Activated CD4-positive, alpha-beta T cell treated with anti-CD3 and anti-CD28 coated beads for 36 hours (primary cell): ENCODE measurements at places on chromosomes 7 and 10. TPM values are rescaled to one million over a fixed set of nuclear protein-coding genes. Genes with fewer than 3 reads are reported as not detected.

DNA sequence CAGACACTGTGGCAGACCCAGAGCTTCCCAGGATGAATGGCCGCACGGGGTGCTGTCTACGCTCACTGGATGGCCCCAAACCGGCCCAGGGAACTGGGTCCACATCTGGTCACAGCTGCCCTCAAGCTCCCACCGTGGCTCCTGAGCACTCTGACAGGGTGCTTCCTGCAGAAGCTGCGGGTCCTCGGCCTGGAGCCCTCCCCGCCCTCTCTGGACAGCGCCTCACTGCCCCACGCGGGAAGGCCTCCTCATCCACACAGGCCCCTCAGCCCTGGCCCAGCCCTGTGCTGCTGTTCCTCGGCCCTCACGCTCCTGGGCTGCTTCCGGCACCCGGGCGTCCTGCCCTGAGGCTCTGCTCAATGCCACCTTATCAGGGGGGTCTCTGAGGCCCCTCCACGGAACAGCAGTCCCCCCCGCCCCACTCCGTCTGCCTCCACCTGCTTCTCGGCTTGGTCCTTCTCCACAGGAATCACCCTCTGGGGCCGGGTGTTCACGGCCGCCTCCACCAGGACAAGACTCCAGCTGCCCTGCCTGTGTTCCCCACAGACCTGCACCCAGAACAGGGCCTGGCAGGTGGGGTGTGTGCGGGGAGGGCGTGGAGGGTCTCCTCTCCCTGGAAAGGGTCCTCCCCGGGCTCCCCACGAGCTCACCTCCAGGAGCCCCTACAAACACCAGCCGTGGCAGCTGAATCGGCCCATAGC lies 75.4 kb upstream of the PDGFA start:
- H3K27ac ChIP-seq, result no peak overlapping the region
- H3K4me3 ChIP-seq, result no peak overlapping the region
- DNase-seq, result no peak
- H3K4me1 ChIP-seq, result peaks cover 35% of the 10 kb centered on the region

DNA sequence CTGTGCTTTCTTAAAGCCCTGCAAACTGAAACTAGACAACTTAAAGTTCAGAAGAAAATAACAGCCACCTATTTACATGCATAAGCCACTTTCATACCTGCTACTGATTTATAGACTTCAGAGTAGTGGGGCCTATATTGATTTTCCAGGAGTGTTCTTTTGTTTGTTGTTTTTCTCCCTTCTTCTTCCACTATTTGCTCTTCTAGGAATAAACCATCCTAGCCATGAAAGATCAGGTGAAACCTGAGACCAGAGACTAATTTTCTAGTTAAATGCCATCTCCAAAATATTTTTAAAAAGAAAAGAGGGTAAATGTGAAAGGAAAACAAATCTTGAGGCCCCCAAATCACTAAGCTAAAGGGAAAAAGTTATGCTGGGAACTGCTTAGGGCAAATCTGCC lies 72.4 kb upstream of the C1GALT1 start:
- no peaks in the 10 kb centered on the region for H3K36me3 ChIP-seq
- H3K4me1 ChIP-seq, result peaks cover 12% of the 10 kb centered on the region
- DNase-seq, result no peak

HOXA4 gene
- total RNA-seq, result 0.25 TPM

DNA sequence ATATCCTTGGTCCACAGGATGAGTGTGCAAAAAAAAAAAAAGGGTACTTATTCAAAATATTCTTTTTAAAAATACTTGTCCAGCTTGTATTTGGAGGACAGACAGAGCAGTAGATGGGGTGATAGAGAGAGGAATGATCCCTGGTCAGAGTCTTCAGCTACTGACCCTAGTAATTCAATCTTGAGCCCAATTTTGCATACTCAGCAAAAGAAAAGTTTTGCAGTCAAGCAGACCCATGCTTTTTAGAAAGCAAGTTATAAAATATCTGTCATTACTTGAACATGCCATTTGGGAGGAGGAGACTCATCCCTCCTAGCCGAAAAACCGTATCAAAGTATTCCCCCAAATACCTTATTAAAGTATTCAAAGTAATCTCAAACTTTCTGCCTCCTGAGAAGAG lies 585.0 kb downstream of the KCNMA1 start:
- H3K4me1 ChIP-seq, result peaks cover 9% of the 10 kb centered on the region
- H3K4me3 ChIP-seq, result no peak overlapping the region
- no peak for DNase-seq
- H3K27me3 ChIP-seq, result peaks cover 2% of the 10 kb centered on the region
